PC-9 (cell line): ENCODE measurements at places on chromosomes 11 and 22.
A peak's percentile ranks its signal among the peaks of the same experiment; 100 is the strongest.

- no peak for DNase-seq
Measured at GRCh38 chr11:21295508-21295907, 626.1 kb downstream of the NELL1 start.

DNA sequence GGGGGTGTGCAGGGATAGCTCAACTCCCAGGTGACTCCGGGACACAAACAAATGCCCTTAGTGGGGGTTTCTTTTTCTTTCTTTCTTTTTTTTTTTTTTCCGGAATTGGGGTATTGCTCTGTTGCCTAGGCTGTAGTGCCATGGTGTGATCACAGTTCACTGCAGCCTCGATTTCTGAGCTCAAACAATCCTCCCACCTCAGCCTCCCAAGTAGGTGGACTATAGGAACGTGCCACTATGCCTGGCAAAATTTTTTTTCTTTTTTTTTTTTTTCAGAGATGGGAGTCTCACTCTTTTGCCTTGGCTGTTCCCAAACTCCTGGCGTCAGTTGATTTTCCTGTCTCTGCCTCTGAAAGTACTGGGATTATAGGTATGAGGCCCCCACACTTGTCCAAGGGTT lies 13.8 kb upstream of the ZNF280A start:
- no peak for DNase-seq

DNA sequence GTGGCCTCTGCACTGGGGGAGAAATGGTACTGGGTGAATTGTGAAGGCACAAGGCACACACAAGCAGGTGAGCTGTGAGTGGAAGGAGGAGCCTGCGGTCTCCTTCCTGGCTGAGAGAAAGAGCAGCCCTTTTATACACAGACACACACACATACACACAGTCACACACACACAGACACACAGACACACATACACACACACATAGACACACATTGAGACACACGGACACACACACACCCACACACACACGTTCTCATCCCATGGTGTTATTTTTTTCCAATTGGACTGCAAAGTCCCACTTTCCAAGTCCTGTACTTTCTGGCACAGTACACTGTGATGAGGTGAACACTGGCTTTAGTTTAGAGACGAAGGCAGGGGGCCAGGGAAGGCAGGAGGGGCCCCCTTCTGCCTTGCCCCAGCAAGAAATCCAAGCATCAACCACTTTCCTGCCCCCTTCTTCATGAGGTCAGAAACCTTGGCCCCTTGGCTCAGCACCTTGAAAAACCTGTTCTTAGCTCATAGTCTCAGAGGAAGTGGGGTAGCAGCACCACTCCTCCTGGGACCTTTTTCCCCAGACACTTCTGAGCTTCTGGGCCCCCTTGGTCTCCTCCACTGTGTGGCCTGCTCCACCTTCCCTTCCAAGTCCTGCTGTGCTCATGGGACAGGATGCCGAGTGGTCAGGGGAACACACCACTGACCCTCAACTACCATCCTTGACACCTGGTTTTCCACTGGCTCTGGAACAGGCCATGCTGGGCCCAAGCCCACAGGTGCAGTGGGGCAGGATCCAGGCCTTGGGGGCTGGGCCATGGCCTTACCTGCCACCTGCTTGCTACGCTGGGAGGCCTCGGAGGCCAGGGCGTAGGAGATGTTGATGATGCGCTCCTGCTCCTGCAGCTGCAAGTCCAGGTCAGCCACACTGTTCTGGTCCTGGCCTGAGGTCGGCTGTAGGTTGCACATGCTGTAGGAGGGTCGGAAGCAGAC lies 43.8 kb downstream of the C11orf58 start:
- no peak for DNase-seq

GRCh38 chr11:66220566-66220935 lies 47.9 kb upstream of the RAB1B start:
- DNase-seq = no peak

- no peak for DNase-seq
Measured at GRCh38 chr11:104917271-104918112, 19.2 kb upstream of the CASP12 start.

DNA sequence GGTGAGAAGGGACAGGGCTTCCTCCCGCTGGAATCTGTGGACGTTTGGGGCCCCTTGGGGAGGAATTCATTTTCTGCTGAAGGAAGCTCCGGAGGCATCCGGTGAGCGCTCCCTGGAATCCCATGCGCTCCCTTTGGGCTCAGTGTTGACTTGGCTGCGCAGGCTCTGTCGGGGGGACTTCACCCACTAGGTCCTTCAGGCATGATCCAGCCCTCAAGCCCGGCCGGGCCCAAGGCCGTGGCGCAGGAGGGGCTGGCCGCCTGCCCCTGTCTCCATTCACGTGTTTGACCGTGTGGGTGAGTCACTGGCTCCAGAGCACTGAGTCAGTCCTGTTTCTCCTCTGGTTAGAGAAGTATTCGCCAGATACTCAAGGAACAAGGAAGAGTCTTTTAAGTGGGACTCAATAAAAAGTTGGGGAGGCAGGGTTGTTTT lies 1.4 kb downstream of the CTTN start:
- DNase-seq = peak; percentile 95
